ENCODE measurements at places on chromosomes 1 and 21.

GRCh38 chr1:97632075-97632474 is 288.8 kb downstream of the DPYD start:
- no peak for DNase-seq

DNA sequence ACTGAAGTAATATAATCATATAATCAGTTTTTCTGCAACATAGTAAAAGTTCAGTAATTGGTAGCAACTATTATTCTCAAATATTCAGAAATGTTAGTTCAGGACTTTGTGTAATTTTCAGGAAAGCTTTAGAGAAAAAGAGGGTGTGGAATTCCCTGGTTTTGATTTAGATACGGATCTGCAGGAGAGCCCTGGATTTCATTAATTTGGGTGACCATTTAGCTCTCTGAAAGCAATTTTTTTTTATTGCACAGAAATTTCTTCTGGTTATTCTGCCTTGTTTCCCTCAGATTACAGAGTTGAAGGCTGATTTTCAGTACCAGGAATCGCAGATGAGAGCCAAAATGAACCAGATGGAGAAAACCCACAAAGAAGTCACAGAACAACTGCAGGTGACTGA is 13.8 kb upstream of the STX12 start:
- DNase-seq: no peak

- DNase-seq: no peak
These were observed 953 bp upstream of the NDUFS2 start for GRCh38 chr1:161200992-161201835.

DNA sequence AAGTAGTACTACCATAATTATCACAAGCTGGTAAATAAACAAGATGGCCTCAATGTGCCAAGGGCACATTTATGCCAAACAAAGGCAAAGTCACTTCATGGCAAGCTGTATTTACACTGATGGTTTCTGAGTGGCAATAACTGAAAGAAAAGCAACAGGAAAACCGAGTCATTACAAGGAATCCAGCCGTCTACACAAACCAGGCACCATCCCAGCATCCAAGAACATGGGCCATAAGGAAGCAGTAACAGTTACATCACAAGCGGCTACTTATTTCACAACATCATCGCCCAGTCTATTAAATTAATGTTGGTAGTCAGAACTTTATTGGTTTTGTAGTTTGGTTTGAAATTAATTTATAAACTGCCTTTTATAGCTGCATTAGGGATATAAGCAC is 214.2 kb downstream of the RERE start:
- peak; percentile 4 for DNase-seq

DNA sequence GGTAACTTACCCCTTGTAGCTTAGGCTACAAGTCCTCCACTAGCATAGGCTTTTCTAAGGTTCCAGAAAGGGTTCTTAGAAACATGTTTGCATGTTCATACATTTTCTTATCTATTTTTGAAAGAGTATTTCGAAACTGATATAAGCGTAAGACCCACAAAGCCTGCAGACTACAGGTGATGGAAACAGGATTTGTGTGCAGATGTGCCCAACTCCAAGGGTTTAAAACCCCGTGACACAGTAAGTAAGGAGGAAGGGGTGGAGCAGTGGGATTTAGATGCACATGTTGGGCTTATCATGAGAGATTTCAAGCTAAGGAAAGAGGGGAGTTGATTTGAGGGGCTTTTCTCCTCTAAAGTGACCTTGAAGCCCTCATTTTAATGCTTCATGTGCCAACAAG is 164.7 kb downstream of the LTN1 start:
- DNase-seq: no peak

DNA sequence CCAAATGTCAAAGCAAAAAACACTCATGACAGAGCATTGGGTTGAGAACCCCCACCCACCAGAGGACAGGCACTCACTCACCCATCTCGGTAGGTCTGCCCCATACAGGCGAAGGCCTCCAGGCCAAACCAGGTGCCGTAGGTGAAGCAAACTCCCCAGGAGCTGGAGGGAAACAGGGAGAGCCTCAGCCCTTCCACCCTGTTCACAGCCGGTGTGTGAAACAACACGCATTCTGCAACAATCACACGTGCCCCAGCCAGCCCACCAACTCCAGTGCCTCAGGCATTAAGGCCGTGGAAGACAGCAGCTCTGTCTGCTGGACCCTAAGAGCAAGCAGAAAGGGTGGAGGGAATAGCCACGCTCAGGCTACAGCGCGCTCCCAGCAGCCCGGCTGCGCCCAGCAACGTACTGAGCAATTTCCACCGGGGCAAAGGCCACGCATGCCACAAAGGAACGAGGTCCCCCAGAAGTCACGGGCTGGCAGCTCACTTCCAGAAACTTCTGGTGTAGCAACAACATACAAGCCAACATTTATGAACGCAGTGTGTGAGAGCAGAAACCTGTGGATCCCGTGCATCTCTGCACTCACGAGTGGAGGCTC is 11.4 kb upstream of the SPATC1L start:
- no peak for DNase-seq

- no peak for DNase-seq
These were observed 106.6 kb downstream of the DUSP10 start for GRCh38 chr1:221635305-221635704.

GRCh38 chr1:115506518-115506917 is 135.3 kb upstream of the VANGL1 start:
- no peak for DNase-seq

Measured in stimulated activated CD4-positive, alpha-beta T cell treated with anti-CD3 and anti-CD28 coated beads, TNF-alpha, amount 100 ng/mL, for 48 hours (primary cell).